ENCODE measurements at places on chromosomes 11 and 22.

- no peak for DNase-seq
Measured at GRCh38 chr11:124807660-124808270, 7.6 kb upstream of the MSANTD2 start.

DNA sequence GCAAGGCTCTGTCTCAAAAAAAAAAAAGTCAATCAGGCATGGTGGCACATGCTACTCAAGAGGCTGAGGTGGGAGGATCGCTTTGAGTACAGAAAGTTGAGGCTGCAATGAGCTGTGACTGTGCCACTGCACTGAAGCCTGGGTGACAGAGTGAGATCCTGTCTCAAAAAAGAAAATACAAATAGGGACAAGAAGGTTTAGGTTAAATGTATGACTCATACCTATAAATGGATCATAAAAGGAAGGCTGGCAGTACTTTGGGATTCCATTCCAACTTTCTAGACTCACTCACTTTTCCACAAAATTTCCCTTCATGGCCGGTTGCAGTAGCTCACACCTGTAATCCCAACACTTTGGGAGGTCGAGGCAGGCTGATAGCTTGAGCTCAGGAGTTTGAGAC is 25.6 kb upstream of the OSBP start:
- DNase-seq = no peak

DNA sequence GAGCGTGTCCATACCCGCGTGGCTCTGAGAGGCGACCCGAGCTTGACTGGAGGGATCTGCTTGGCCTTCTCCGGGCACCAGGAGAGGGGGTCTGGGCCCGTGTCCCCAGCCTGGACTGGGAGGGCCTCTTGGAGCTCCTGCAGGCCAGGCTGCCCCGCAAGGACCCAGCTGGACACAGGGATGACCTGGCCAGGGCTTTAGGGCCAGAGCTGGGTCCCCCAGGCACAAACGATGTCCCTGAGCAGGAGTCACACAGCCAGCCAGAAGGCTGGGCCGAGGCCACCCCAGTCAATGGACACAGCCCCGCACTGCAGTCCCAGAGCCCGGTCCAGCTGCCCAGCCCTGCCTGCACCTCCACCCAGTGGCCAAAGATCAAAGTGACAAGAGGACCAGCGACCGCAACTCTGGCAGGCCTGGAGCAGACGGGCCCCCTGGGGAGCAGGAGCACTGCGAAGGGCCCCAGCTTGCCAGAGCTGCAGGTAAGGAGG is 38.2 kb downstream of the TRIOBP start:
- no peak for DNase-seq

- no peak for DNase-seq
Measured at GRCh38 chr11:95499516-95500135, 268.6 kb upstream of the SESN3 start.
